AML-193 (cell line): ENCODE measurements at places on chromosomes 11 and 22.

GRCh38 chr22:33321466-33321865 is 263.3 kb upstream of the SYN3 start:
- DNase-seq: no peak

GRCh38 chr22:28799606-28800307 is 612 bp downstream of the XBP1 start:
- DNase-seq: no peak

GRCh38 chr22:22060200-22061084 is 77.9 kb upstream of the TOP3B start:
- peak; percentile 11 for DNase-seq

DNA sequence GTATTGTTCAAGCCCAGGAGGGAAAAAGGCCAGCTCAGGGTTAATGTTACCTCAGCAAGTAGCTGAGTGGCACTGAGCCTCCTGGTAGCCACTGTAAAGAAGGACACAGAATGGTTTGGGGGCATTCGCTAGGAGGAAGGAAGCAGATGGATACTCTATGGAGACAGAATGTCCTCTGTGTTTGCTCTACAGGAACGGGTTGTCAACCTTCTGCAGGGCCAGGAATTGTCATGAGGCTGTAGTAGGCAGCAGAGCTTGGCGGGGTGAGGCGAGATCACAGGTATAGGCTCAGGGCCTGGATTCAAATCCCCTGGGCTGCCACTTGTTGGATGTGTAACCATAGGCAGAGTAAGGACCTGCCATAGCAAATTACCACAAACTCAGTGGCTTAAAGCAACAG is 3.0 kb upstream of the LRRC75B start:
- no peak for DNase-seq

- DNase-seq: no peak
These were observed 1068.9 kb upstream of the RAG2 start for GRCh38 chr11:37666960-37667359.

DNA sequence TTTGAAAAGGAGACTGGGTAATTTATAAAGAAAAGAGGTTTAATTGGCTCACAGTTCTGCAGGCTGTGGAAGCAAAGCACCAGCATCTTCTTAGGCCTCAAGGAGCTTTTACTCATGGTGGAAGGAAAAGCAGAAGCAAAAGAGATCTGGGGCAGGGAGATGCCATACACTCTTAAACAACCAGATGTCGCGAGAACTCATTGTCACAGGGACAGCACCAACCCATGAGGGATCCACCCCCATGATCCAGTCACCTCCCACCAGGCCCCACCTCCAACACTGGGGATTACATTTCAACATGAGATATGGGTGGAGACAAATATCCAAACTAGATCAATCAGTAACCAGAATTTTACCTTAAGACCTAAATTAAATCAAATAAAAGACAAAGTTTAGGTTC is 87.2 kb downstream of the C11orf91 start:
- no peak for DNase-seq

DNA sequence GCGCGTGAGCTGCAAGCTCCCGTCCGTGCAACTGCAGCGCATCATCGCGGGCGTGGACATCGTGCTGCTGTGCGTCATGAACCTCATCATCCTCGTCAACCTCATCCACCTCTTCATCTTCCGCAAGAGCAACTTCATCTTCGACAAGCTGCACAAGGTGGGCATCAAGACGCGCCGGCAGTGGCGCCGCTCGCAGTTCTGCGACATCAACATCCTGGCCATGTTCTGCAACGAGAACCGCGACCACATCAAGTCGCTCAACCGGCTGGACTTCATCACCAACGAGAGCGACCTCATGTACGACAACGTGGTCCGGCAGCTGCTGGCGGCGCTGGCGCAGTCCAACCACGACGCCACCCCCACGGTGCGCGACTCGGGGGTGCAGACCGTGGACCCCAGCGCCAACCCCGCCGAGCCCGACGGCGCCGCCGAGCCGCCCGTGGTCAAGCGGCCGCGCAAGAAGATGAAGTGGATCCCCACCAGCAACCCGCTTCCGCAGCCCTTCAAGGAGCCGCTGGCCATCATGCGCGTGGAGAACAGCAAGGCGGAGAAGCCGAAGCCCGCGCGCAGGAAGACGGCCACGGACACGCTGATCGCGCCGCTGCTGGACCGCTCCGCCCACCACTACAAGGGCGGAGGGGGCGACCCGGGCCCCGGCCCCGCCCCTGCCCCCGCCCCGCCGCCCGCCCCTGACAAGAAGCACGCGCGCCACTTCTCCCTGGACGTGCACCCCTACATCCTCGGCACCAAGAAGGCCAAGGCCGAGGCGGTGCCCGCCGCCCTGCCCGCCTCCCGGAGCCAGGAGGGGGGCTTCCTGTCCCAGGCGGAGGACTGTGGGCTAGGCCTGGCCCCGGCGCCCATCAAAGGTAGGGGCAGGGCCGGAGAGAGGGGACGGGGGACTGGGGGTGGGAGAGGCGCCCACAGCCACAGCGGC is 7.3 kb downstream of the PANX2 start:
- DNase-seq: no peak

DNA sequence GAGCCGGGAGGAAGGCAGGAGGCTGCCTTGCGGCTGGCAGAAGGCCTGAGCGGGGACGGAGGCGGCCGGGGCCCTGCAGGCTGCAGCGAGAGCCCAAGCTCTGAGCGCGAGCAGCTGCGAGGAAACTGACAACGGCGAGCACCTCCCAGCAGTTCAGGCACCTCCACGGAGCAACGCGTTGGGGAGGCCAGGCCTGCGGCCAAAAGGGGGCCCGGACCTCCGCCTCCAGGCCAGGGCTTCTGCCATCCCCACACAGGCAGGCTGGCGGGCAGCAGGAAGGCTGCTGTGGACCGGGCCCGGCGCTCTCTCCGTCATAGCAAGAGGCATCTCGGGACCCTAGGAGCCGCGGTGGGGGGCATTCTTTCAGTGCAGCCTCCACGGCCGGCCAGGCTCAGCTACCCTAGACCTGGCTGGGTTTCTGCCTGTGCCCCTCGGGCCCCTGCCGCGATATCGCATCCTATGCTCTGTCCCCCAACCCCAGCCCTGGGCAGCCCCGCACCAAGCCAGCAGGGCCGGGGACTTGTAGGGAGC is 22.9 kb upstream of the SLC22A12 start:
- no peak for DNase-seq

- DNase-seq: no peak
These were observed 53.7 kb downstream of the FBXO7 start for GRCh38 chr22:32528316-32528715.

DNA sequence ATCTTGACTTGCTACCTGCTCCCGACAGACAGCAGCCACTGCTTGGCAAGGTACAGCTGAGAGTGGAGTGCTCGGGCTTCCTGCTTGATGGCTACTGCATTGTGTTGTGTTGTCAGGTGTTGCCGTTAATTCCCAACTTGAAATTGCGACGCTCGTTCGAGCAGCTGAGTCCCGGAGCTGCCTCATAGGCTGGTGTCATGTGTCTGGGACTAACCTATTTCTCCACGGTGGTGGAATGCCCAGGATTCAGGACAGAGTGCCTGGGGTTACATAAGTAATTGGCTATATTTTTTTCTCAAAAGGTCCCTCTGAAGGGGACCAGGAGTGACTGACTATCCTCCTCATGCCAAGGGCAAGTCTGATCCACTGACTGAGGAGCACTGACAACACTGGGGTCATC is 18.5 kb downstream of the COMMD9 start:
- no peak for DNase-seq

GRCh38 chr11:58165504-58166106 is 23.3 kb upstream of the OR9Q2 start:
- no peak for DNase-seq

- DNase-seq: no peak
These were observed 5.4 kb downstream of the MUC5B start for GRCh38 chr11:1228101-1228821.

GRCh38 chr11:30596832-30597231 is 10.7 kb upstream of the MPPED2 start:
- no peak for DNase-seq

DNA sequence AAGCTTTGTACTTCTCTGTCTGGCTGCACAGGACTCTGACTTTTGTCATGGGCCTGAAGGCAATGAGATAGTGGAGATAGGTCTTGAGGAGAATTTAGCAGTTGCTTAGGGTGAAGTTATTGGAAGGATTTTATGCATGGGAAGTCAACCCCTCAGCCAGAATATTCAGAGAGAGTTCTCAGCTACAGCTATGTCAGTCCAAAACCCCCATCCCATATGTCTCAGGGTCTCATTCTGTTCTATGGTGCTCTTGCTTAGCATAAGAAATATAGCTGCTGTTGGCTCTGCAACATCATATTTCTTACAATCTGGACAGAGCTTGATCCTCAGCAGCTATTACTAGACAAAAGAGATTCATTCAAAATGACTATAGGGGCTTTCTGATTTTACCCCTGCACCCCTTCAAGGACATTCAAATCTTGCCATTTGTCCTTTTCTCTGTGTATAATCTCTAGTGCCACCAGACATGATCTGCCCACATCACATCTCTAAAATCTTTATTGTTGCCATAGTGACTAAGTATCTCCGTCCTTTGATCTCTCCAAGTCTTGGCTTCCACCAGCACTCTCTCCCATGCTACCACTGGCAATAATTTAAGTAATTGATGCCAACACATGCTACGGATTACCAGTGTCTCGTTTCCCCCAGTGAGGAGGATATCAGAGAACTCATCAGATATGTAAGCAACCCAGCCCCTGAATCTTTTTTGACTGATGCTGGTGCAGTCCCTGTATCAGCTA is 327.1 kb upstream of the ISX start:
- no peak for DNase-seq

DNA sequence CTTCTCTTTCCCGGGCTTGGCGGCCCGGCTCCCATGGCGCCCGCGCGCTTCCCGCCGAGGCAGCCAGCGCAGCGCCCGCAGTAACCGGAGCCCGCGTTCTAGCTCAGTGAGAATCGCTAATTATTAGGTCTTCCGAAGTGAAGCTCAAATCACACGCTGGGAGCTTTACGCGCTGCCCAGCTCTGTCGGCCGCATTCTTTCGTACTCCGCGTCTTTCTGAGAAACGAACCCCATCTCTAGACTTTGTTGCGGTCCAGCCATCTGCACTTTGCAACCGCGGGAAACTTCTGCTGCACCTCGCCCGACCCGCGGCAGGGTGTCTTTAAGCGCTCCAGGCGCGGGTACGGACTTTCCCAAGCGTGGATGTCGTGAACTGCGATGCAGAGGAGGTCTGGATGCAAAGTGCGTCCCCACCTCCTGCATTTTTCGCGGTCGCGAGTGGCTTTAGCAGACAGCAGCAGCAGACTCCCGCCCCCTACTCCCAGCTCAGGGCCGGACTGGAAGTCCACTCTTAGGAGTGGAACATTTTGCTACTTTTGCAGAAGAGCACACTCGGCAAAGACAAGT is 6.0 kb upstream of the PAX6 start:
- DNase-seq: no peak
